Mesendoderm (in vitro differentiated cells): ENCODE measurements at places on chromosomes 4 and X.

DNA sequence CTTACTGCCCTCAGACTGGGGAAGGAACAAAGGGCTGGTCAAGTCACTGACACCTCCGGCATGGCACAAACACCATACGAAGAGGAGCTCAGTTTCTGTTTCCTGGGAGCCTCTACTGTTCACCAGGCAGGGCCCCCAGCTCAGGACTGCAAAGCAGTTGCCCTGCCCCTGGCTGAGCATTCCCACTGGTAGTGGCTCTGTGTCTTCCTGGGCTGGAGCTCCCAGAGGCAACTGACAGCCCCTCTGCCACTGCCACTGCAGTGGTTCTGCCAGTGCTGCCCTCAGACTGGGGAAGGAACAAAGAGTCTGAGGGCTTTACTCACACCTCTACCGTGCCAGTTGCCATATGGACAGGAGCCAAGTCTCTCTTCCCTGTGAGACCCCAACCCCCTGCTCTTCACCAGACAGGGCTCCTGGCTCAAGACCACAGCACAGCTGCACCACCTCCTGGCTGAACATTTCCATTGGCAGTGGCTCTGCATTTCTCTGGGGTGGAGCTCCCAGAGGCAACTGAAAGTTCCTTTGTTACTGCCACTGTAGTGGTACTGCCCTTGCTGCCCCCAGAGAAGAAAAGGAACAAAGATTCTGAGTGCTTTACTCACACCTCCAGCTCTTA is 67.9 kb downstream of the SMARCA5 start:
- no peaks in the 10 kb centered on the region for H3K27me3 ChIP-seq
- no peaks in the 10 kb centered on the region for H3K36me3 ChIP-seq
- no peak overlapping the region for H3K4me3 ChIP-seq
- H3K27ac ChIP-seq: no peak overlapping the region

GRCh38 chr4:124790471-124790870 is 77.9 kb upstream of the ANKRD50 start:
- no peaks in the 10 kb centered on the region for H3K4me1 ChIP-seq
- H3K27me3 ChIP-seq: no peaks in the 10 kb centered on the region
- no peak for DNase-seq
- H3K4me3 ChIP-seq: no peak overlapping the region

DNA sequence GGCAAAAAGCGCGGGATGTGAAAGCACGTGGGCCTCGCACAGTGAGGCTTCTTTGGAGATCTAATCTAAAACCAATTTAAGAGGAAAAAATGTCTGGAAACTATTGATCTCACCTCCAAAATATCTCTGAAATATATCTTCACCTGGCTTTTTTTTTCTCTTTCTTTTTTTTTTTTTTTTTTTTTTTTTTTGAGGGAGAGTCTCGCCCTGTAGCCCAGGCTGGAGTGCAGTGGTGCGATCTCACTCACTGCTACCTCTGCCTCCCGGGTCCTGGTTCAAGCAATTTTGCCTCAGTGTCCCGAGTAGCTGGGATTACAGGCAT is 383 bp upstream of the ZMAT1 start:
- no peak overlapping the region for H3K27ac ChIP-seq
- DNase-seq: no peak
- no peaks in the 10 kb centered on the region for H3K36me3 ChIP-seq
- H3K4me3 ChIP-seq: no peak overlapping the region
- no peaks in the 10 kb centered on the region for H3K4me1 ChIP-seq

DNA sequence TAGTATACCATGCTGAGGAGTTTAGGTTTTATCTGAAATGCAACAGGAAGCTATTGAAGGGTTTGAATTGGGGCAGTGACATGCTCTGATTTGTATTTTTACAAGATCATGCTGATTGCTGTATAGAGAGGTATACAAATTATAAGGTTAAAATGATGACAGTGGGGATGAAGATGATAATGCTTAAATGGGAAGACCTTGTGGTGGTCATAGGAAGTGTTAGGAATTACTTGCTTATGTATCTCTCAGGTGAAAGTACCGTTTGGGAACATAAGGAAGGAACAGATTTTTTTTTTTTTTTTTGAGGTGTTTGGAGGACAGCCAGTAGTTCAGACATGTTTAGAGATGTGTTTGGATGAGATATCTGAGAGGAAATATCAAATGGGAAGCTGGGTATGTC is 5.0 kb downstream of the BMP2K start:
- H3K4me1 ChIP-seq: peaks cover 14% of the 10 kb centered on the region
- DNase-seq: no peak
- no peaks in the 10 kb centered on the region for H3K27me3 ChIP-seq
- H3K36me3 ChIP-seq: no peaks in the 10 kb centered on the region
- H3K27ac ChIP-seq: no peak overlapping the region

GRCh38 chrX:47637546-47638195 is 7.9 kb upstream of the CFP start:
- peak; percentile 78 for DNase-seq
- H3K4me3 ChIP-seq: no peak overlapping the region
- H3K4me1 ChIP-seq: no peaks in the 10 kb centered on the region
- no peak overlapping the region for H3K27ac ChIP-seq

DNA sequence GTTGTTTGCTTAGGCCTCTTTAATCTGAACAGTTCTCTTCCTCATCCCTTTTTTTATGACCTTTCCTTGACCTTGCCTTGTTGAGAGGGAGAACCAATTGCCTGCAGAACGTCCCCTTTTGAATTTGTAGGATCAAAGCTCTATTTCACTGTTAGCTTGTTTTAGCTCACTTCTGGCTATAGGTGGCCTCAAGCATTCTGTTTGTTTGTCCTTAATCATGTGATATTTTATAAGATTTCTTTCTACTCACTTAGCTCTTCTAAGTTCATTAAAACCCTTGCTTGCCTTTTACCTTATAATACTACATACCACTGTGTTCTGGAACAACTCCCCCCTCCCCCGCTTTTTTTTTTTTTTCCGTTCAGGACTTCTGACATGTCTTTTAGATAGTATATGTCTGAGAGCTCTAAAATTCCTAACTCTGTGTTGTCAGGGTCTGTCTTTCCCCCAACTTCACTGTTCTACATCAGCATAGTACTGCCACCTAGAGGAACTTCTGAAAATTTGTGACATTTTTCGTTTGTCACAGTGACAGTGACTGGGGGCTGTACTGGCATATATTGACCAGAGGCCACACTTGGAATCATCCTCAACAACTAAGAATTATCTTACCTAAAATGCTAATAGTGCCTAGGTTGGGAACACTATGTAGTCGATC is 128.5 kb downstream of the LARP7 start:
- no peak overlapping the region for H3K4me3 ChIP-seq
- peak; percentile 91 for DNase-seq
- H3K27ac ChIP-seq: peak overlapping the region; percentile 77
- H3K27me3 ChIP-seq: no peaks in the 10 kb centered on the region
- peaks cover 1% of the 10 kb centered on the region for H3K4me1 ChIP-seq

DNA sequence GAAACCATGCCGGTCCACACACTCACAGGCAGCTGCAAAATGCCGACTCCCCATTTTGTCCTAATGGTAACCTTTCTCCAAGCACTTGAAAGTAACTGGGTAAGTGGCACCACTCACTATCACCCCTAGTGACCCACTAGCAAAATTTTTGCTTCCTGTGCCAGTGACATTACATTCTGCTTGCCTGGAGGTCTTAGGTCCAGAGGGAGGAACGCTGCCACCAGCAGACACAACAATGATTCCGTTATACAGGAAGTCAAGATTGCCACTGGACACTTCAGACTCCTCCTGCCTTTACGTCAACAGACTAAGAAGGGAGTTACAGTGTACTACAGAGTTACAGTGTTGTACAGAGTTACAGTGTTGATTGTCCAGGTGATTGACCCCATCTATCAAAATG is 11.8 kb upstream of the TMEM192 start:
- H3K27ac ChIP-seq: no peak overlapping the region
- DNase-seq: no peak
- no peaks in the 10 kb centered on the region for H3K27me3 ChIP-seq
- H3K36me3 ChIP-seq: no peaks in the 10 kb centered on the region
- no peaks in the 10 kb centered on the region for H3K4me1 ChIP-seq

GRCh38 chrX:131397891-131398290 is 108.8 kb upstream of the IGSF1 start:
- no peaks in the 10 kb centered on the region for H3K4me1 ChIP-seq
- no peak for DNase-seq
- no peak overlapping the region for H3K27ac ChIP-seq
- H3K27me3 ChIP-seq: no peaks in the 10 kb centered on the region
- no peaks in the 10 kb centered on the region for H3K36me3 ChIP-seq
- no peak overlapping the region for H3K4me3 ChIP-seq

DNA sequence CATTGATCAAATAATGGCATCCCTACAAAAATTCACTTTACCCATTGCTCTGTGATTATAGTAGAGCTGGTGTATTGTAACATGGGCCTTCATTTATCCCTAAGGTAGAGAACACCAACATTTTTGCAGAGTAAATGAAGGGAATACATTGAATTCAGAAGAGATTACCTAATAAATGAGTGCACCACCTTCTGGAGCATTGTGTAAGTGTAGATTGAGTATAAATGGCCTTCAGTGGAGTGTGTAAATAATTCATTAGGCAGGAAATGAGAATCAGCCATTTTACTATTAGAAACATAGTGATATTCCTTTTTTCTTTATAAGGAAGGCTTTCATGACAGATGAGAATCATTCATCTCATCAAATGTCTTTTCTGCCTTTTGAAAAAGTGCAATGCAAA is 155.8 kb downstream of the FAM47B start:
- H3K36me3 ChIP-seq: no peaks in the 10 kb centered on the region
- DNase-seq: no peak
- H3K4me3 ChIP-seq: no peak overlapping the region

DNA sequence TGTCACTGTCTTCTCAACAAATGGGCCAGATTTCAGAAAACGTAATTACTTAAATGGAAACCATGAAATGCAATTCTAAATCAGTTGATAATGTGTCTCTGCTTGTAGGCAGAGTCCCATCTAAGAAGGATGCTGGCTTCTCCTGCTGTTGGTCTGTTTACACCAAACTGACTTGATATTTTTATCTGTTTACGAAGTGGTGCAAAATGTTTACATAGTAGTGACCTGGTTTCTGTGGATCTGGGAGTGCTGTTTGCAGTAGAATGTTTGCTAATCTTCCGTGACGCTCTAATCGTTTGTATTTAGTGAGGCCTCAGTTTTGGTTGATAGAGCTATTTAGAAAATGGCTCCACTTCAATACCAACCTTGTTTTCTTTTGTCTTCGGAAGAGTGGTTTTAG is 213.5 kb downstream of the VEGFC start:
- H3K27me3 ChIP-seq: no peaks in the 10 kb centered on the region
- no peak overlapping the region for H3K4me3 ChIP-seq
- H3K27ac ChIP-seq: no peak overlapping the region
- peak; percentile 20 for DNase-seq

DNA sequence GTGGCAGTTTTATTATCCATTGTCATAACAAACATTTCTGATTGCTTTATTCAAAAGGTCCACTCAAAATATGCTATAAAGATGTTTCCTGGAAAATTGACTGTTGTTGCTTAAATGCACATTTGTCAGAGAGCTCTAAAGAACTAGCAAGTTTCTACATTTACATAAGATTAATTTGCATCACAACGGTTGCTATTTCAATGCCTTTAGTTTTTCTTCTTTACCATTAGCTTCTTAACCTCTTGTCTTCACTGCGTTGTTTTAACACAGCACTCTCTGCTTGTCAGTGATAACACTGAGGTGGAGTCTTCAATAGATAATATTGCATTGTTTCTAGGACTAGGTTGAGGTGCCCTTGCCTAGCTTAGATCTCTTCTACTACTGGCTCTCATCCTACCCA is 76.7 kb upstream of the GALNT7 start:
- H3K36me3 ChIP-seq: no peaks in the 10 kb centered on the region
- no peak overlapping the region for H3K27ac ChIP-seq
- peaks cover 6% of the 10 kb centered on the region for H3K4me1 ChIP-seq

- H3K27me3 ChIP-seq: no peaks in the 10 kb centered on the region
- H3K4me1 ChIP-seq: no peaks in the 10 kb centered on the region
- no peak overlapping the region for H3K27ac ChIP-seq
- no peaks in the 10 kb centered on the region for H3K36me3 ChIP-seq
- no peak overlapping the region for H3K4me3 ChIP-seq
- DNase-seq: no peak
These were observed 36.9 kb upstream of the ADAD1 start for GRCh38 chr4:122341886-122342285.

DNA sequence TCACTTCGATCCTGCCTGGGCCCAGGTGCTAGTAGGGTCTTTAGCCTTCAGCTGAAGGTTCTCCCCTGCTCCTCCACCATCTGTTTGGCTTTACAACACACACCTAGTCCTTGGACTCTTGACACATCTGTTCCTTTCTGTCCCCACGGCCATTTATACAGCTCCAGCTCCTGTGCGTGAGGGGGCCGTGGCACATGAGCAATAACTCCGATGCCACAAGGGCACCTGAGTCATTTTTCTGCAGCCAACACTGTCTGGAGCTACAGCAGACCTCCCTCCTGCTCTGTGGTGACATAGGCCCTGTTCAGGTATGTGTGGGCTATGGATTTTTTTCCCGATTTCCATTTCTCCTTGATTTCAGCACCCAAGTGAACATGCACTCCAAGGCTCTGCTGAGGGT is 44.7 kb upstream of the BCOR start:
- no peak overlapping the region for H3K4me3 ChIP-seq
- H3K4me1 ChIP-seq: no peaks in the 10 kb centered on the region
- no peak overlapping the region for H3K27ac ChIP-seq
- no peak for DNase-seq
- H3K36me3 ChIP-seq: no peaks in the 10 kb centered on the region

DNA sequence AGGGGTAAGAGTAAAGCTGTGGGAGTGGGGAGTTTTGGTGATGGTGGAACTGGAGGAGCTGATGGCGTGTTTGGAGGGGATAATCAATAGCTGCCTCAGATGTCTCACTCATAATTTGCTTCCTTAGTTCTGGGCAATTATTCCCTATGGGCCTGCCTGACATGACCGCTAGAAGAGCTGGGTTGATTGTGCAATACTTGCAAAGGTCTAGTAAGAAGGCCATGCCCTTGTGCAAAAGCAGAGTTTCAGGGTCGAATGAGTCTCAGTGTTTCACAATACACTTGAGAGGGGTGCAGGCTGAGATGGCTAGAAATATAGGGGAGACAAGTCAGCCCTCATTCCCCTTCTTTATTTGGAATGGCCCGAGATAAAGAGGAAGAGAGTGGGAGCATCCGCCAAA is 858.4 kb upstream of the POU3F4 start:
- DNase-seq: no peak
- H3K27ac ChIP-seq: no peak overlapping the region
- no peaks in the 10 kb centered on the region for H3K27me3 ChIP-seq
- H3K36me3 ChIP-seq: no peaks in the 10 kb centered on the region

GRCh38 chr4:177339477-177340374 is 30.1 kb downstream of the NEIL3 start:
- H3K36me3 ChIP-seq: peaks cover 2% of the 10 kb centered on the region
- DNase-seq: peak; percentile 36
- no peaks in the 10 kb centered on the region for H3K4me1 ChIP-seq

DNA sequence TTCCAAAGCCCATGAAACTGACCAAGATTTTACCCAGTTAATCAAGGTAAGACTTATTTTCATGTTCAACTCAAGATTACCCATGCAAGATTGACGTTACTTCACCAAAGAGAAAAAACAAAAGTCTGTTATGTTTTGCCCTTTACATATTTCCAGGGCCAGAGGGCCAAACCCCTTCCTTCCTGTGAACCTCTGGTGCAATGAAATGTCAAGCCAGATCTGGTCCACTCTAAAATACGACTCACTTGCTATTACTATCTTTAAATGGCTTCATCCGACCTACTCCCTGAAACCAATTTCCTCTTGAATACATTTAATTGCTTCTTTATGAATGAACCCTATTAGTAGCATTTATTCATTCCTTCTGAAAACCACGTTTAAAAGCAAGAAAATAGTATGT is 33.0 kb downstream of the TSPAN5 start:
- H3K36me3 ChIP-seq: no peaks in the 10 kb centered on the region
- H3K27ac ChIP-seq: no peak overlapping the region
- H3K27me3 ChIP-seq: no peaks in the 10 kb centered on the region

GRCh38 chrX:105894721-105895120 is 72.4 kb downstream of the NRK start:
- no peaks in the 10 kb centered on the region for H3K36me3 ChIP-seq
- H3K27me3 ChIP-seq: no peaks in the 10 kb centered on the region
- DNase-seq: no peak
